A549 treated with ZK216348 at 1 μM for 4 hours (cell line): ENCODE measurements at places on chromosomes 16 and 17. TPM values are rescaled to one million over a fixed set of nuclear protein-coding genes. Genes with fewer than 3 reads are reported as not detected.

ADORA2B gene
- 8.6 to 16.1 TPM (median 14.2 TPM) in 5 replicates for total RNA-seq

ZDHHC1 gene
- 3.7 to 7.1 TPM (median 5.9 TPM) in 5 replicates for total RNA-seq

MYH2 gene
- not detected in 5 replicates for total RNA-seq

NPIPA7 gene
- 6.1 to 13.5 TPM (median 12.3 TPM) in 5 replicates for total RNA-seq

ZFP3 gene
- total RNA-seq, result 0.81 to 1.5 TPM (median 1.0 TPM) in 5 replicates

RTN4RL1 gene
- total RNA-seq, result 3.4 to 7.3 TPM (median 6.0 TPM) in 5 replicates

KRT33B gene
- total RNA-seq, result not detected in 5 replicates

OTOA gene
- total RNA-seq, result 0.08 TPM in 2 of 5 replicates, not detected in the others

RBFOX1 gene
- total RNA-seq, result not detected in 5 replicates

RHBDF2 gene
- total RNA-seq, result 38.4 to 72.8 TPM (median 67.5 TPM) in 5 replicates

AMDHD2 gene
- total RNA-seq, result 10.2 to 28.8 TPM (median 27.7 TPM) in 5 replicates
